SJCRH30 (cell line): ENCODE measurements at places on chromosomes 6 and 20. TPM values are rescaled to one million over a fixed set of nuclear protein-coding genes. Genes with fewer than 3 reads are reported as not detected.
A peak's percentile ranks its signal among the peaks of the same experiment; 100 is the strongest.

CUTA gene
- total RNA-seq: 181 and 210 TPM in 2 replicates

SAMD3 gene
- total RNA-seq: not detected in 2 replicates

SPEF1 gene
- total RNA-seq: 0.08 and 0.16 TPM in 2 replicates

STMND1 gene
- not detected in 2 replicates for total RNA-seq

DNA sequence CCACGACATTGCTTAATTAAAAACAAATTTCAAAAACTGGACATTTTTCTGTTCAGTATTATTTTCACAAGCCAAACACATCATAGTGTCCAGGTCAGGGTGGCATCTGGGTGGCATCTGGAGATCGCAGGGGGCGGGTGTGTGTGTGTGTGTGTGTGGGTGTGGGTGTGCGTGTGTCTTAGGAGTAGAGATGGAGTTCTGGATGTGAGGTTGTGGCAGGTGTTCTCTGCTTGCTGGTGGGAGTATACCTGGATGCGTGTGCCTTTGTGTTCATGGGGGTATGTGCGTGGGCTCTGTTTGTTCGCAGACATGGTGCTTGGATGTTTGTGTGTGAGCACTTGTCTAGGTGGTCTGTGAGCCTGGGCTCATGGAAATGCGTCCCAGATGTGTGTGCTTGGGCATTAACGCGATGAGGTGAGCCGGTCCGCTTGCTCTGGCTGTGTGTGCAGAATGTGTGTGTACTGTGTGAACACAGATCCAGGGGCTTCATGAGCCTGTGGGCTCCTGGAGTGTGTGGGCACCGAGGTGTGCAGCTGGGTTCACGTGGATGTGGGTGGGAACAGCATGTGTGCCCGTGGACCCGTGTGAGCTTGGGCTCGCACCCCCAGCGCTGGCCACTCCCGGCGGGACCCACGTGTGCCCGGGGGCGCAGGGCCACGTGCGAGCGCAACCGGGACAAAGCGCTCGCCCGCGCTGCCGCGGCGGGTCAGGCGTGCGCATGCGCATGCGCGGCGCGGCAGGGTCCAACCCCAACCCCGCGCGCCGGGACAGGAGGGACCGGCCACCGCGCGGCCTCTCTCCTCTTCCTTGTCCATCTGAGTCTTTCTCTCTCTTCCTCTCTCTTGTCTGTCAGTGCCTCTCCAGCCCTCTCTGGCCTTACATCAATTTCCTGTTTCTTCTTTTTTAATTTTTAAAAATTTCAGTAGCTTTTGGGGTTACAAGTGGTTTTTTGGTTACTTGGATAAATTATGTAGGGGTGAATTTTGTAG, 60.4 kb downstream of the SRC start:
- H3K27me3 ChIP-seq: no peaks in the 10 kb centered on the region
- no peaks in the 10 kb centered on the region; the same call in 1 of the 2 replicates for H3K36me3 ChIP-seq
- no peak overlapping the region for H3K27ac ChIP-seq
- peak overlapping the region; percentile 29 for H3K4me3 ChIP-seq
- peak; percentile 59 for DNase-seq

GRCh38 chr20:53939572-53940359, 130.6 kb downstream of the BCAS1 start:
- peak; percentile 99 for DNase-seq
- peak overlapping the region; percentile 47 for H3K4me3 ChIP-seq
- peak overlapping the region; percentile 25 for H3K27ac ChIP-seq
- peaks cover 39% of the 10 kb centered on the region for H3K4me1 ChIP-seq

DNA sequence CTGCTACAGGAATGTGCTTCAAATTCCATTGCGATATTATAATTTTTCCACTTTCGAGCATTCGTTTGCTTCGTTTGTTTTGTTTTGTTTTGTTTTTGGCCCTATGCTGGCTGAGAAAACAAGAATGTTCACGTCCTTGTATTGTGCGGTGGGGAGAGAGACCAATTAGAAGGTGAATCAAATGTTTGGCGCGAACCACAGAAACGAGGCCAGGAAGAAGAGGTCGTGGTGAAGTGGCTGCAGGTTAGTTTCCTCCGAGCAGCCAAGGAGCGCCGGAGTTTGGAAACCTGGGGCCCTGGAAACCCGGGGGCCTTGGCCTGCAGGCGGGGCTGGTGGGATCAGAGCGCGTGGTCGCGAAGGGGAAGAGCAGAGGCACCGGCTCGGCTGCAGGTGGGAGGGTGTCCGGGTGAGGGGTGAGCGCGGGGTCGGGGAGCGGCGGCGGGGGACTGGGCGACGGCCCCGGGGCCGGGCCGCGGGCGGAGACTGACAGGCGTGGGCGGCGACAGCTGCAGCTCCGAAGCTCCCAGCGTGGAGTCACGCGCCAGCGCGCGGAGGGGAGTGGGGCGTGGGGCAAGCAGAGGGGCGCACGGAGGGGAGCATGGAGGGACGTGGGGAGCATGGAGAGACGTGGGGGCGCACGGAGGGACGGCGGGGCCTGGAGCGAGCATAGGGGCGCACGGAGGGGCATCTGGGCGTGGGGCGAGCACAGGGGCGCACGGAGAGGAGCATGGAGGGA, 141.5 kb upstream of the PDE10A start:
- H3K4me3 ChIP-seq: no peak overlapping the region
- no peaks in the 10 kb centered on the region for H3K36me3 ChIP-seq
- no peaks in the 10 kb centered on the region for H3K4me1 ChIP-seq
- no peak overlapping the region for H3K27ac ChIP-seq

GRCh38 chr6:87382861-87383260, 24.9 kb upstream of the CFAP206 start:
- H3K27ac ChIP-seq: no peak overlapping the region
- H3K4me3 ChIP-seq: no peak overlapping the region
- no peak for DNase-seq
- H3K36me3 ChIP-seq: no peaks in the 10 kb centered on the region
- H3K27me3 ChIP-seq: no peaks in the 10 kb centered on the region

DNA sequence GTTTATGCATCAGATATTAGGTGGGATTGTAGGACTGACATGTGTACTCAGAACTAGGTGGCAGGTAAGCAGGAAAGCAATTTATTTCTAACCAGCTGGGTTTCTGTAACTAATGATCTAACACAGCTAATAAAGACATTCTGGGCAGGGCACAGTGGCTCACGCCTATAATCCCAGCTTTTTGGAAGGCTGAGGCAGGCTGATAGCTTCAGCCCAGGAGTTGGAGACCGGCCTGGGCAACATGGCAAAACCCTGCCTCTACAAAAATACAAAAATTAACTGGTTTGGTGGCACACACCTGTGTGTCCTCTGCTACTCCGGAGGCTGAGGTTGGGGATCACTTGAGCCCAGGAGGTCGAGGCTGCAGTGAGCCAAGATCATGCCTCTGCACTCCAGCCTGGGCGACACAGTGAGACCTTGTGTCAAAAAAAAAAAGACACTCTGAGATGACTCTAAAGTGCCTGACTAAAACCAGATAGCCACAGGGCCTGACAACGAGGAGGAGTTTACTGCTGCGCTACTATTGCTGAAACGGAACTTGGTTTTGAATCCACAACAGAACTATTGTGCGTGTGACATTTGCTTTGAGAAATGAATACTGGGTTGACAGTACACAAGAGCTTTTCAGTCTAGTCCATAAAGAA, 29.2 kb upstream of the CEP85L start:
- H3K36me3 ChIP-seq: no peaks in the 10 kb centered on the region
- no peak for DNase-seq
- H3K4me1 ChIP-seq: no peaks in the 10 kb centered on the region
- no peaks in the 10 kb centered on the region for H3K27me3 ChIP-seq

DNA sequence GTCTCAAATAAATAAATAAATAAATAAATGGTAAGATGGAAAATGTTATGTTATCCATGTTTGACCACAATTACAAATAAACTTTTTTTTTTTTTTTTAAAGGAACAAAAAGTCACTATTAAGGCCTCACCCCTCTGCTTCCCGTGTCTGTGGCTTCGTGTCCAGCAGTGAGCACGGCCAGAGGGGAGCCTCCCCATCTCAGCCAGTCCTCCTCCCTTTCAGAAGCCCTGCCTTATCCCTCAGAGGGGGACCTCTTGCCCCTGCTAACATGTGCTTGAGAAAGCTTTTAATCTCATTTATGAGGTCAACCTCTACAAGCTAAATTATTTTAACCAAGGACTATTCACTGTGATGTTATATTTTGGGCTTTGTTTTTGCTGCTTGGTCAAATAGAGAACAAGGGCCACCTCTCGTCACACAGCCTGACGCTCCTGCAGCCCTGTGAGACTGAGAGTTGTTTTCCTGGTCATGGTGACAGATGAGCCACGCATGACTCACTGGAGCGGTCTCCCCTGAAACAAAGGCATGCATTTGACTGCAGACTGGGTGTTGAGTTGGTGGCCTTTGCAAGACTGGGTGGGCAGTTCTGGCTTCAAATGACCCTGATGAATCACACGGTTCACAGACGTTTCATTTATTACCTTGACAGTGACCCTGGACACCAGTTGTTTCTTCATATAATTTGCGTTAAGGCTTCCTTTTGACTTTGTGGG, 131.8 kb downstream of the TIAM2 start:
- peaks cover 22% of the 10 kb centered on the region for H3K4me1 ChIP-seq
- H3K27me3 ChIP-seq: no peaks in the 10 kb centered on the region
- peaks cover 1% of the 10 kb centered on the region; the same call in 1 of the 2 replicates for H3K36me3 ChIP-seq
- DNase-seq: peak; percentile 96

GRCh38 chr20:19079536-19080299, 132.7 kb upstream of the SLC24A3 start:
- no peak for DNase-seq
- no peaks in the 10 kb centered on the region for H3K36me3 ChIP-seq
- no peak overlapping the region for H3K27ac ChIP-seq
- H3K4me3 ChIP-seq: no peak overlapping the region
- no peaks in the 10 kb centered on the region for H3K4me1 ChIP-seq

DNA sequence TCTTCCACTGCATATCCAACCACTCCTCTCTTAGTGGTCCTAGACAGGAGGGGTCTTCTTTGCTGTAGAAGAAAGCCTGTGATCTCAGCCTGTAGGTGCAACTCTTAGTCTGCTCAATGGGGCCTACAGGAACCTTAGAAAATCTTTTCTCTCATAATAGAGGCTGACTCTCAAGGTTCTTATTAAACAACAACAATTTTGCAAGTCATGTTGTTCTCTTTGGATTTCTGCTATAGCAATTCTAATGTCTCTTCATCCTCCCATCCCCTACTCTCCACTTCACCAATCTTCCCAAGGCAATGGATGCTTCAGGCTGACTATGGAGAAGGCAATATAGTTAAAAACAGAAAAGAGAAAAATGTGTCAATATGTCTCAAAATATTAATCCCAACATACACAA, 40.8 kb upstream of the SPTLC3 start:
- H3K4me3 ChIP-seq: no peak overlapping the region
- no peaks in the 10 kb centered on the region; the same call in 1 of the 2 replicates for H3K27me3 ChIP-seq
- no peaks in the 10 kb centered on the region for H3K36me3 ChIP-seq
- no peak overlapping the region for H3K27ac ChIP-seq

DNA sequence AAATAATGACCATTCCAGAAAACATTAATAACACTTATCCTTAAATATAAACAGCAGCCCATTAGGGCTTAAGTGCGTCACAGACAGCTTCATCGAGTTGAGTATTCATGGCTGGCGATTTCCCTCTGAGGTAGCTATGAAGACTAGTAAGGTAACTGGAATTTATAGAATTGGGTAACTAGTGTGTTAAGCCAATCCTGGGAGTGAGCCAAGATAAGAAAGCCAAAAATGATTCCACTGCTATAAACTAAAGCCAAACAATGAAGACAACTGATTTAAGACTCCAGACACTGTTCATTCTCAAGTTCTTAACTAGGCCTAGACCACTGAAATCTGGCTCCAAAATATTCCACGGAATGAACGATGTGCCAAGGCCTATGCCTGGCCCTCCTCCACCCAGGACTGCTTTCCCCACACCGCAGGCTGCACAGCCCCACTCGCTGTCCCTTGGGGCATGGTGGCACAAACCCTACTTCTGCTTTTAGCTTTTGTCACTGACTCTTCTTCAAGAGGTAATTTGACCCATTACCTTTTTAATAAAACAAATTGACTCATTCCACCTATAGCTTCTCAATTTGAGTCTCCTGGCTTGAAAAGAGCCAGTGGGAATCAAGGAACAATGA, 66.0 kb downstream of the BLOC1S5 start:
- no peaks in the 10 kb centered on the region for H3K4me1 ChIP-seq
- no peak for DNase-seq
- no peaks in the 10 kb centered on the region for H3K36me3 ChIP-seq
- H3K27ac ChIP-seq: no peak overlapping the region

DNA sequence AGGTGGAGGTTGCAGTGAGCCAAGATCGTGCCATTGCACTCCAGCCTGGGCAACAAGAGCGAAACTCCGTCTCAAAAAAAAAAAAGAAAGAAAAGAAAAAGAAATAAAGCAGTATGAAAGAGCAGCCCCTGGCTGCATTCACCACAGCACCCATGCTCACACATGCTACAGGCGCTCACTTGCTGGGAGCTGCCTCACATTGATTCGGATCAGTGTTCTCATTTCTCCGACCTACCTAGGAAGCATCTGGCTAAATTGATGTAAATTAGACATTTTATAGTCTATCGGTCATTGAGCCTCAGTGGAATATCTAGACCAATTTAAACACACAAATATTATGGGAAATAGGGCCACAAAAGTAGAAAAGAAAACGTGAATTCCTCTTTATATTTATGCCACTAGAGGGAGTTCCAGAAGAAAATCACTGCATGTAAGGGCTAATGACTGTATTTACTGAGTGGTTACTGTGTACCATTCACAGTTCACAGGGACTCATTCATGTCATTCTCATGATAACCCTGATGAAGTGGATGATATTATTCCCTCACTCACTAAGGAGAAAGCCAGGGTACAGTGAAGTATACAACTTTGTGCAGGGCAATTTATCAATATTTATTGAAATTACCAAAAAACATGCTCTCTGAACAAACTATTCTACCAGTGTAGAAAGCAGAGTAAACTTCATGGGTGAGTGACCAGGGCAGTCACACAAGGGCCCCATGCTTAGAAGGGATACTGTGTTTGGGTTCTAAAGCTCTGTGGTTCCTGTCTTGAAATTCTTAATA, 5.3 kb upstream of the MOG start:
- no peaks in the 10 kb centered on the region for H3K4me1 ChIP-seq
- H3K4me3 ChIP-seq: no peak overlapping the region
- DNase-seq: no peak
- H3K27me3 ChIP-seq: no peaks in the 10 kb centered on the region; the same call in 1 of the 2 replicates
- no peaks in the 10 kb centered on the region for H3K36me3 ChIP-seq
- no peak overlapping the region for H3K27ac ChIP-seq

GRCh38 chr6:34592208-34592952, 36.3 kb upstream of the SPDEF start:
- DNase-seq: no peak
- no peaks in the 10 kb centered on the region for H3K27me3 ChIP-seq
- H3K4me3 ChIP-seq: no peak overlapping the region

GRCh38 chr20:61918548-61918947, 147.1 kb downstream of the TAF4 start:
- H3K4me1 ChIP-seq: no peaks in the 10 kb centered on the region
- no peak overlapping the region for H3K27ac ChIP-seq
- no peak overlapping the region for H3K4me3 ChIP-seq
- no peaks in the 10 kb centered on the region for H3K36me3 ChIP-seq
- DNase-seq: no peak
